ENCODE measurements at places on chromosomes 5 and 9.

- no peak for DNase-seq
These were observed 15.5 kb upstream of the LRRTM2 start for GRCh38 chr5:138890644-138891043.

DNA sequence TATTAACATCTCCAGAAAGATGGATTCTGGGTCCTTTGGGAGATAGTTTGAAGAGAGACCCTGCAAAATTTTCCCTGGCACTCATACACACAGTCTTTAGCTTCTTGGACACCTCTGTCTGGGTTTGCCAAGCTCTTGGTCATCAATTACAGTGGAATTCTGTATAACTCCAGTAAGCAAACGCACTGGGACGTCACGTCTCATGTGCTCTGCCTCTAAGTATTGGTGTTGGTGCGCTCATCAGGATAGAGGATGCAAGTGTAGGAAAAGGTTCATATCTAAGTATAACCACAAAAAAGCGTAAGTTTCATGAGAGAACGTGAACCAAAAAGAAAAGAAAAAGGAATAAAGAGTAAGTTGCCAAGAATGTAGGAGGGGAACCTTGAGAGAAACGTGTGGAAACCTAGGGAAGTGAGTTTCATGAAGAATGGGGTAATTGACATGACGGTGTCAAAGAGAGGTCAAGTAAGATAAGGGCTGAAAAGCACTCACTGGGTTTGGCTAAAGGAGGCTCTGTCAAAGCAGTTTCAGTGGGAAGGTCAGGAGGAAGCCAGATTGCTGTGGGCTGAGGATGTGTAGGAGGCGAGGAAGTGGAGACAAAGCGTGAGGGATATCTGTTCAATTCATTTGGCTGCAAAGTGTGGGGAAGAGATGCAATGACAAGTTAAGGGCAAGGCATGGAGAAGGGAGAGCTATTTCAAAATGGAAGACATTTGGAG lies 92.7 kb downstream of the RAD23B start:
- no peak for DNase-seq

GRCh38 chr9:133506653-133507038 lies 18.1 kb downstream of the MYMK start:
- DNase-seq, result no peak

DNA sequence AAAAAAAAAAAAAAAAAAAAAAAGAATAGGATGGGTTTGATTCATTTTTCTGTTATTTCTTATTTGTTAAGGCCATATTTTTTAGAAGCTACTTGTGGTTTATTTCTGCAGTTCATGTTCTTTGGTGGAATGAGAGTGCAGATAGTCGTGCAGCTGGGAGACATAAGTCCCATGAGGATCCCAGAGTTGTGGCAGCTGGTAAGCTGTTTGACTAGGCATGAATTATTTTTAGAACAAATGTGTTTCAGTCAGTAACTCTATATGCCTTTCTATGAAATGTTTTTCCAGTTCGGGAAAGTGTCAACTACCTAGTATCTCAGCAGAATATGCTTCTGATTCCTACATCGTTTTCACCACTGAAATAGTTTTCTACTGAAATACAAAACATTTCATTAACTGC lies 5.0 kb upstream of the NIPSNAP3B start:
- DNase-seq, result no peak

- DNase-seq, result peak; percentile 18
These were observed 2.5 kb downstream of the TJP2 start for GRCh38 chr9:69176471-69177171.

DNA sequence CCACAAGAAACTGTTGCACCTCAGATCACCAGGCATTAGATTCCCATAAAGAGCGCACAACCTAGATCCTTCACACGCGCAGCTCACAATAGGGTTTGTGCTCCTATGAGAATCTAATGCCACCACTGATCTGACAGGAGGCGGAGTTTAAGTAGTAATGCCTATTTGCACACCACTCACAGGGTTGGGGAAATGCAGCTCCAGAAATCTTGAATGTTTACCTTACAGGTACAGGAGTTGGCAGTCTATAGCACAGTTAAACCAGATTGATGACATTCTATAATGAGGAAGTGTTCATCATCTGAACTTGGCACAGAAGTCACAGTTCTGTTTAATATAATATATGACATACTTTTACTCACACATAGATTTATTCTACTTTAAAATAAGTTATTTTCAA lies 732.2 kb upstream of the ZNF608 start:
- no peak for DNase-seq

DNA sequence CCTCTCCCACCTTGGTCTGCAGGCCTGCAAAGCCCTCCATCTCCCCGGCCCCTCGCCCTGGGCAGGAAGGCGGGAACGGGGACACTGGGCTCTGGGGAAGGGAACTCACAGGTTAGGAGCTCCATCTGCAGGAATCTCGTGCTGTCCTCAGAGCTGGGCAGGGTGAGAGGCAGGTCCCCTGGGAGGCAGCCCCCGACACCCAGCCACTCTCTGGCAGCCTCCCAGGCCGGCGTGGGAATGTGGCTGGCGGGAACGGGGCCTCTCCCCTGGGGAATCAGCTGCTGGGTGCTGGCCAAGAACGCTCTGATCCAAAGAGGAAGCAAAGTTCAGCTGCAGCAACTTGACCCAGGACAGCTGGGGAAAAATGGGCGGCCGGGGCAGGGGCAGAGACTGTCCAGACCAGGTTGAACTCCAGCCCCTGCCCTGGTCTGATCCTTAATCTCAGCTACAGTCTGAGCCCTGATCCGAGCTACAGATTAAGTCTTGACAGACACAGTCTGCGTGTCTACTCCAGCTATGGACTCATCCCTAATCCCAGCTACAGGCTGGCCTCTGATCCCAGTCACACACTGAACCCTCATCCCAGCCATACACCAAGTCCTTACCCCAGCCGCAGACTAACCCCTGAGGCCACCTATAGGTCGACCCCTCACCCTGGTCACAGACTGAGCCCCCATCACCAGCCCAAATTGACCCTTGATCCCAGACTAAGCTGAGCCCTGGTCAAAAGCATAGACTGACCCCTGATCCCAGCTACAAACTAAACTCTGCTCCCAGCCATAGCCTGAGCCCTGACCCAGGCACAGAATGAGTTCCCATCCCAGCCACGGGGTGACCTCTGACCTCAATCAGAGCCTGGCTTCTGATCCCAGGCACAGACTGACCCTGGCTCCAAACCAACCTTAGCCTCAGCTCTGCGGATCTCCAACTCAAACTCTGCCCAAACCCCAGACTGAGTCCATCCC lies 37.3 kb upstream of the EGFL7 start:
- no peak for DNase-seq

DNA sequence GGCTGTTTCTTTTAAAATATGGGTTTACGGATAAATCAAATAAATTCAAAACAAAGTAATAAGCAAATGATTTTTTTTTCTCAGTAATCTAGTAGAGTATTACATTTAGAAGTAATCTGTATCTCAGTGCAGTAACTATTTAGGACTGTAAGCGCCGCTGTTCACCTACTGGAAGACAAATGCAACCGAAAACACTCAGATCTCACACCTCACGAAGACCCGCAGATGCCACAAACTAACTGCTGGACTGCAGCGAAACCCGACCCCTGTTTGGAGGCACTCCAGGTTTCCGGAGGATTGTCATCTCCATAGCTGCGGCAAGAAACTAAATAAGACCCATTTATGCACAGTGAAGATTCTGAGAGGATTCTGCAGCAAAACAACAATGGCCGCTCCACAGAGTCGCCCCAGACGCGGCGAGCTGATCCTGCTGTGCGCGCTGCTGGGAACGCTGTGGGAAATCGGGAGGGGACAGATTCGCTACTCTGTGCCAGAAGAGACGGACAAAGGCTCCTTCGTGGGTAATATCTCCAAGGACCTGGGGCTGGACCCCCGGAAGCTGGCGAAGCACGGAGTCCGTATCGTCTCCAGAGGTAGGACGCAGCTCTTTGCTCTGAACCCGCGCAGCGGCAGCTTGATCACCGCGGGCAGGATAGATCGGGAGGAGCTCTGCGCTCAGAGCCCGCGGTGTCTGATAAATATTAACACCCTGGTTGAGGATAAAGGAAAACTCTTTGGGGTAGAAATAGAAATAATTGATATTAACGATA lies at the start of gene PCDHGA8:
Gene PCDHGA8, plus strand, starts transcription at position 205 of the 770 bp plus-strand sequence. Its CDS starts 181 bp downstream, at position 386.
- DNase-seq, result no peak

DNA sequence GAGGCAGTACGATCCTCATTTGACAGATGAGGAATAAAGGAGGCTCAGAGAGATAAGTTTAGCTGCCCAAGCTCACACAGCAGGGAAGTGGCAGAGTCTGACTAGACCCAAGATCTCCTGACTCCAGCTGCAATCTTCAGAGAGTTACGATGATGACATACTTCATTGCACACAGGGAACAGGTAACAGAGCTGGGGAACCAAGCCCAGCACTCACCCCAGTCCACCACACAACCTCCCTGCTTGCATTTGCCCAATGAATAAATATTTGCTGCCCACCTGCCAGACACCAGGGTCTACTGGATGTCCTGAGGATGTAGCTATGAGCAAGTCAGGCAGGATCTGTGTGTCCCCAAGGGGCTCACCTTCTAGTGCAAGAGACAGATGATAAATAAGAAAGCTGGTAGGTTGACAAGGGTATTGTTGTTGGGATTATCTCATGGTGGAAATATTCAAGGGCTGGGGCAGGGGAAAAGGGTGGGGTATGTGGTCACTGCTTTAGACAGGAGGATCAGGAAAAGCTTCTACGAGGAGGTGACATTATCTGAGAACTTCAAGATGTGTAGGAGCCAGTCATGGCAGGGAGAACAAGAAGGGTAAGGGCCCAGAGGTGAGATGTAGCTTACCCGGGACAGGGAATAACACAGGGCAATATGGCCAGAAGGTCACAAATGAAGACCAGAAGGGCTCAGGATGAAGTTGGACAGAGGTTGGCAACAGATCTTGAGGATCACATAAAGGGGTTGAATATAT lies 28.6 kb upstream of the CPEB4 start:
- DNase-seq, result peak; percentile 76

GRCh38 chr5:168184103-168184502 lies 107.3 kb upstream of the WWC1 start:
- no peak for DNase-seq

GRCh38 chr5:33772380-33772897 lies 119.4 kb downstream of the ADAMTS12 start:
- DNase-seq, result no peak

DNA sequence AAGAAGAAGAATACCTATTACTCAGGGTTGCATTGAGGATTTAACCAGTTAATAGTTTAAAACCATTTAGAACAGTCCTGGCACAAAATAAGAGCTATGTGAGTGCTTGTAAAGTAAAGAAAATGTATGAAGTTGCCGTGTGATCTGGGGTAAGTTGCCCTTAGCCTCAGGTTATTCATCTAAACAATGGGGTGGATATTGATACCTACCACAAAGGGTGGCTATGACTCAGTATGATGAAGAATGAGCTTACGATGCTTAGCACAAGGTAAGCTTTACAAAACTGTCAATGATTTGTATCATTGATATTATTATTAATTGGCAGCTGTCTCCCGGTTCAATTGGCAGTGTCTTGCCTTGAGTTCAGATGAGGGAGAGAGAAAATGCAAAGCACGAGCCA lies 149.4 kb upstream of the PITX1 start:
- no peak for DNase-seq

GRCh38 chr9:89879276-89879675 lies 274.5 kb downstream of the GADD45G start:
- DNase-seq, result no peak

GRCh38 chr5:64165500-64166200 lies at the start of gene RNF180:
RNF180 (plus strand) TSS chr5:64165843; CDS start chr5:64200808, 34,965 bp downstream.
- no peak for DNase-seq

GRCh38 chr5:139104577-139105276 lies 93.4 kb downstream of the SIL1 start:
- no peak for DNase-seq

GRCh38 chr5:142862594-142862993 lies 92.4 kb downstream of the ARHGAP26 start:
- DNase-seq, result no peak

GRCh38 chr5:86757824-86758223 lies 140.1 kb downstream of the COX7C start:
- DNase-seq, result no peak

DNA sequence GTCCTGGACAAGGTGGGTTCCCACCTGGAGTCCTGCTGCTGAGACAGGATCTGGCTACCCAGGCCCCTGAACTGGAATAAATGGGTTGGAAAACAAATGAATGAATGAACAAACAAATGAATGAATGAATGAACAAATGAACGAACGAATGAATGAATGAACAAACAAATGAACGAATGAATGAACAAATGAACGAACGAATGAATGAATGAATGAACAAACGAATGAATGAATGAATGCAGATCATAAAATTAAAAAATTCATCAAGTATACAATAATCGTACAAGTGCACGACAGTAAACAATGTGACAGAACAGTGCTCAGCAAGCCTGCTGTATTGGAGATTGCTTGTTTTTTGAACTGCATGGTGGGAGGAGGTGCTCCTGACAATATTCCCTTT lies 2097.1 kb downstream of the MAT2B start:
- no peak for DNase-seq

DNA sequence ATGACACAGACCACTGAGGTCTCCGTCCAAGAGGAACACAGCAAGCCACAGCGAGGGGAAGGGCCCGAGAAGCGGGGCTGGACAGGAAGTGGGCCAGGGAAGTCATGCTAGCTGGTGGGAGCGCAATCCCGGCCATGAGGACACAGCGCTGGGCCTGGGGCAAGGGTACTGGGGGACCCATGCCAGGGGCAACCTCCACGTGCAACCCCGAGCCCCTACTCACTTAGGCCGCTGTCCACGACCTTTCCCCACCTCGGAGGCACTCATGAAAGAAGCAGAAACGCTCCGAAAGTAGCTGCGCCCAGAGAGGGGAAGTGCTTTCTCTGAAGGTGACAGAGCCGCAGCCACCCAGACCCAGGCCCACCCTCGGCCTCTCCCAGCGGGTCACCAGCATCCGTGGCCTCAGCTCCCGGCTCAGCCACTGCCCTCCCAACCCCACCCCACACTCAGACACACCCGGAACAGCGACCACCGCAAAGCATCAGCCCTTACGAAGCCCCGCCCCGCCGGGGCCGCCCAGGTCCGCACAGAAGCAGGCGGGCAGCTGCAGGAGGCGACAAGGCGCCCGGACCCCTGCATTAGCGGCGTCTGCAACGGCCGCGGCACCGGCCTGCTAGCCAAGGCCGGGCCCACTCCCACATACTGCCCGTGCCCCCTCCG lies 782 bp downstream of the BICD2 start:
- DNase-seq, result no peak

DNA sequence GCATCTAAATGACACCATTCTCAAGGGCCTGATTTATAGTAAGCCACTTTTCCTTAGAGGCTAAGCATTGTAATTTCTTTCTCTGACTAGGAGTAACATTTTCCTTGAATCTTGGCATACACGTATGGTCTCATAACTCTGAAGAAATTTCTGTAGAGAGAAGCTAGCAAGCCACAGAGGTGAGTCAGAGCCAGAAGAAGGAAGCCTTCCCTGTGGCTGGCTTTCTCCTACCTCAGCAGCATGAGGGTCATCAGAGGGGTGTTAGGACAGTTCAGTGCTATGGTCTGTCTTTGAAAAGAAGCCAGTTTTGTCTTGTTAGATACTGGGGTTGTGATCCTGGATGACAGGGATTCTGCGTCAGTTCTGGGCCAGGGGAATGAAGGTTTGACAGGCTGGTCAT lies 3.2 kb downstream of the SNX30 start:
- no peak for DNase-seq

GRCh38 chr5:129135633-129136032 lies 41.1 kb downstream of the ISOC1 start:
- peak; percentile 16 for DNase-seq
